ENCODE measurements at places on chromosomes 5 and 9.

- DNase-seq = no peak
These were observed 124.4 kb upstream of the ADCY2 start for GRCh38 chr5:7271435-7272084.

GRCh38 chr5:81545911-81546310 is 152.0 kb upstream of the ACOT12 start:
- DNase-seq = no peak

DNA sequence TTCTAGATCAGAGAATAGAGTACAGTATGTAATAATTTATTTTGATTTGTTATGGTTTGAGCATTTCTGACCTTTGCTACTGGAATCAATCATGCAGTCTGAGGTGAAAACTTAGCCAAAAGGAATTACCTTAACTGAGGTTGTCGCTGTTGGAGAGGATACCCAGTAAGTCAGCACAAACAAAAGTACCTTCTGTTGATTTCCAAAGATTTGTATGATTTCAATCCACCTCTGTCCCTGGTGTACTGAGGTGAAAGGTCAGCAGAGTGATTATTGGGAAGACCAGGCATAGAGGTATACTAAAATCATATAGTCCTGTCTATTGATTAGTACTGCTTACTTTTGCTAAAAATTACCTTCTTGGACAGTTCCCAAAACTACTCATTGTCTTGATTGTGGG is 32.8 kb downstream of the RUSC2 start:
- no peak for DNase-seq

DNA sequence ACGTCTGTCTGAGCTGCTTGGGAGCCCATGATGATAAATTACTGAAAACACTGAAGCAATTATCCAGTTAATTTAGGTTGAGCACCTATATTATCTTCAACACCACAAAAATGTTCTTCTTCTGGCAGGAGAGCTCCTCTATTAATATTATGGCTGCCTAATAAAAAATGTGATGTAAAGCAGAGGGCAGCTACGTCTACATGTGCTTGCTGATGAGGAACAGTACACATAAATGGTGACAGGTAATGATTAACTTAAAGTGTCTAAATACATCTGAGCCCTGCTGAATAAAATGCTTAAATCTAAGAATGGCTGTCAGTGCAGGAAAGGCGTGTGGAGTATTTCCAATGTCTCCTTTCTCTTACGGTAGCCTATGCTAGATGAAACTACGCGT is 131.3 kb upstream of the NR3C1 start:
- no peak for DNase-seq

DNA sequence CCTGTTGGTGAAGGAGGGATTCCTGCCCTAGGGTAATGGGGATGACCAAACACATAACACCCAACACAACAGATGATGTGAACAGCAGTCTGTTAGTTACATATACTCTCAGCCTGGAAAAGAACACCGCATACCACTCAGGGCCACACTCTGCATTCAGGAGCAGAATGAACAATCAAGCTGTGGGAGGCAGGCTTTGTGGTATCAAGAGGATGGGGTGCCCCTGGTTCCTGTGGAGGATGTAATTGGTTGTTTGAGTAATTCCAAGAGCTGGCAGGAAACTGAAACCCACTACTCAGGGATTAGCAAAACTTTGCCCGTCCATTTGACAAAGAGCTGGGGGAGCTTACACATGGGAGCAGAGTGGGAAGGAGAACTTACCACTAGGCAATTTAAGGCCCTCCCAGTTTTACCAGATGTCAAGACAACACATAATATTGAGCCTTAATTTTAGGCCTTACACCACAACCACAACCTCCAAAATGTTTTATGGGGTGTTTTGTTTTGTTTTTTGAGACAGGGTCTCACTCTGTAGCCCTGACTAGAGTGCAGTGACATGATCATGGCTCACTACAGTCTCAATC is 15.6 kb upstream of the PRKAA1 start:
- DNase-seq = no peak

GRCh38 chr9:886886-887285 is 45.4 kb downstream of the DMRT1 start:
- DNase-seq = no peak

- DNase-seq = peak; percentile 76
These were observed 117.7 kb downstream of the SLC12A2 start for GRCh38 chr5:128201065-128201926.

GRCh38 chr5:174806729-174807128 is 82.3 kb downstream of the MSX2 start:
- no peak for DNase-seq

DNA sequence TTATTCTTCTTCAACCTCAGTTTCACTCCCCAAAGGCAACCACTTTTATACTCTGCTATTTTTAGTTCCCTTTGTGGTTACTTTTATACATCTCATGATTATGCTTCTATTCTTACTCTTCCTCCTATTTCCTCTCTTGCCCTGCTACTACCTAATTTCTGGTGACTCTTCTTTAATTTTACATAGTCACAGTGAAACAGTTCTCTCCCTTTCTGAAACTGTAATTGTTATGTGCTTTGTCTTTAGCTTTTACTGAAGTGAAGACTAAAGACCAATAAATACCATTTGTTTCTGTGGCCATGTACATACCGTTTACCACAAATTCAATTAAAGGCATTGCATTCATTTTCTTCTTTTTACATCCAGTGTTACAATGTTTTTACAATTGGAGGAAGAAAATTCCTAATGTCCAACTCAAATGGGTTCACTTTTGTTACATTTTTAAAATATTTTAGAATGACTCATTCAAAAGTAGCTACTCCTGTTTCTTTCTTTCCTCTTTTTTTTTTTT is 410.6 kb downstream of the PSAT1 start:
- DNase-seq = no peak

Data from stimulated activated CD4-positive, alpha-beta T cell treated with anti-CD3 and anti-CD28 coated beads, Interleukin-15, amount 100 ng/mL, for 1 hour (primary cell).